ENCODE measurements at places on chromosomes 2 and 18.

DNA sequence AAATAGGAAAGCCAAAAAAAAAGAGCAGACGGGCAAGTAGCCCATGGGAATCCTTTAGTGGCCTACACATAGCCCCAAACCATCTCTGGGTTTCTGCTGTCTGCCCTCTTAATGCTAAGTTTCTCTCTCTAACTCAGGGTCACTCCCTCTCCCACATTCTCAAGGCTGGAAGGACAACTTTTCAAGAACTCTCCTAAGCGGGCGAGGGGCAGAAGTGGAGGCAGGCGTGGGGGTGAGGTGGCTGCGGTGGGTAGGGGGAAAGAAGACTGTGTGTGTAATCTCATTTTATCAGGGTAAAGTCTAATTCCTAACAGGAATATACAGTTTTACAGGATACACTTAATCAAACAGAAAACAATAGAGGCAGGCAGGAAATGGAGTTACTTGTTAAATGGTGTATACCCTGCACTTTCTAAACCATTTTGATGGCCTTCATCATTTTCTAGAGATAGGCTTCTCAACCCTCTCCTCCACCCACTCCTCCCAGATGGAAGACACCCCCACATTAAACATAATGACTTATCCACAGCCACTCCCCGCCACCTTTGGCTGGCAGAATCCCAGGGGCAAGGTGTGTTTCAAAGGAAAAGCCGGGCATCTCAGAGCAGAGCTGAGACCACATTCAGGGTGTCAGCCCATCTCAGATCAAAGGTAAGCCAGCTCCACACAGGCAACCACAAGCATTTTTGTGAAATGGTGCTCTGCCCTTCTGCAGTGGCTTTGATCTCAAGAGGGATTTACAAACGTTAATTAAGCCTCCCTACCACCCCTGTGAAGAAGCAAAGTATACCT, 6.8 kb downstream of the SMAD7 start:
- DNase-seq: no peak

GRCh38 chr2:230325316-230326243, 1.4 kb upstream of the SP140L start:
- no peak for DNase-seq

DNA sequence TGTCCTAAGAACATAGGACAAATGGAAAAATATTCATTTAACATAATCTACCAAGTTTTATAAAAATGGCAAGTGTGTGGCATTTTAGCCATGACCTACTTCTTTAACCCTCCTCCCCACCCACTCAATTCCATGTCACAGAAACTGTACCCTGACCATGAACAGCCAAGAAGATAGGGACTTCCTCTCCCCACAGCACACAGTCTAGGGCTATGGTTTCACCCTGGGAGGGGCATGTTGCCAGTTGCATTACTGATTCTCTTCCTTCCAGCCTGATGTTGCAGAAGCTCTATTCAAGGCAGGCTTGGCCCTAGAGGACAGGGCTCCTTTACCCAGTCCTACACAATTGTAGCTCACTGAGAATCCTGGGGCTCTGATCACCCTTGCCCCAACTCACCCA, 153.6 kb upstream of the KLF7 start:
- DNase-seq: no peak

- no peak for DNase-seq
Measured at GRCh38 chr2:221285148-221285547, 287.0 kb downstream of the EPHA4 start.

- DNase-seq: no peak
Measured at GRCh38 chr18:48534364-48534763, 4.5 kb upstream of the CTIF start.

GRCh38 chr18:26794230-26795101, 71.0 kb downstream of the AQP4 start:
- DNase-seq: no peak

Data from stimulated activated CD4-positive, alpha-beta T cell treated with anti-CD3 and anti-CD28 coated beads, Interleukin-1b, Interleukin-23, amount 100 ng/mL, for 24 hours (primary cell).